Activated naive CD4-positive, alpha-beta T cell (primary cell): ENCODE measurements at places on chromosomes 7 and 10.

DNA sequence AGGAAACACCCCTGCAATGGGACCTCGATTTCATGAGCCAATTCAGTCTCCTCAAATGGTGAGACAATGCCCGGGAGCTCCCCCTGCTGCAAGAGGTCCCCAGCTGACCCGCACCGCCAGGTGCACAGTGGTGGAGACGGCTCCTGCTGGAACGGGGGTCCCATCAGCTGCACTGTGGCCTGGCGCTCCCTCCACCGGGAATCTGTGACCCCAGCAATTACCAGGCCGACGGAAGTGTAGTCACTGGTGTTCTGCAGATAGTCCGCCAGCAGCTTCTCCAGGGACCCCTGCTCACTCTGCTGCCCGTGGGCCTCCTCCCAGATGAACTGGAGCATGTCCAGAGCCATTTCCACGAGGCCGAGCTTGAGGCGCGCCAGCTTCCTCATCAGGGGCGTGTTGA lies 64.9 kb upstream of the NKX6-2 start:
- DNase-seq: no peak

DNA sequence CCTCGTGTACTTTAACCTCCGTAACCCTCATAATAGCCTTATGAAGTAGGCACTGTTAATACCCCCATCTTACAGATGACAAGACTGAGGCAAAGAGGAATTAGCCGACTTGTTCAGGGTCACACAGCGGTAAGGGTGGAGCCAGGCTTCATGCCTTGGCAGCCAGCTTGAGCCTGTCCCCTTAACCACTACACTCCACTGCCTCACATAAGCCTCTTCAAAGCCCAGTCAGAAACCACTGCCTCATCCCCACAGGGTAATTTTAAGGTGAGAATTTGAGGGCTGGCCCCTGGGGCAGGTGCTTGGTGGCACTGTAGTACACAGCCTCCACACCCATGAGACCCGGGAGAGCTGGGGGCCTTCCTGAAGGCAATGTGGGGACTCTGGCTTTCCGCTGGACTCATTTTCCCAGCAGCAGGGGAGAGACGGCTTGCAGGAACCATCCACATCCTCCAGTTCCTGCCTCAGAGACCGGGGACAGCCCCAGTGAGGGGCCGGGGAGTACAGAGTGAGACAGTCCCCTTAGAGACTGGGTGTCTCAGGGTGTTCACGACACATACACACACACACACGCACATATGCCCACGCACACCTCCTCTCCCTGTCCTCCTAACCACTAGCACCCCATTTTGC lies 7.6 kb upstream of the C10orf105 start:
- no peak for DNase-seq

- no peak for DNase-seq
Measured at GRCh38 chr7:29282819-29283414, 88.3 kb downstream of the CHN2 start.

DNA sequence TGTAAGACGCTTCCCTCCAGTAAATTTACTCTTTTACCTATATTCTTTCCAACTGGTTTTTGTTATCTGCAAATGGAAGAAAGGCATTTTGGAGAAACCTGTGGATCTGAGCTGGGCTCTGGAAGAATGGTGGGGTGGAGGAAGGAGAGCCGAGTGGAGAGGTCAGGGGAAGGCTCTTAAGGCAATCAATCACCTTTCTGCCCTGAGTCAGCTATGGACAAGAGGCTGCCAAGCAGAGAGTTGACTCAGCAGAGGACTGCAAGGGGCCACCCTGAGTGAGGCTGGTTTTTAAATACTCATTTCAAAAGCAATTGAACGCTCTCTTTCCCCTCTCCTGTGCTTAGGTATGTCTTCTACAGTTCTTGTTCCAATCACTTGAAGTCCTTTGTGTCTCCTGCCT lies 81.8 kb downstream of the SPAG6 start:
- no peak for DNase-seq

GRCh38 chr7:71543396-71543795 lies 411.5 kb downstream of the GALNT17 start:
- DNase-seq: no peak

DNA sequence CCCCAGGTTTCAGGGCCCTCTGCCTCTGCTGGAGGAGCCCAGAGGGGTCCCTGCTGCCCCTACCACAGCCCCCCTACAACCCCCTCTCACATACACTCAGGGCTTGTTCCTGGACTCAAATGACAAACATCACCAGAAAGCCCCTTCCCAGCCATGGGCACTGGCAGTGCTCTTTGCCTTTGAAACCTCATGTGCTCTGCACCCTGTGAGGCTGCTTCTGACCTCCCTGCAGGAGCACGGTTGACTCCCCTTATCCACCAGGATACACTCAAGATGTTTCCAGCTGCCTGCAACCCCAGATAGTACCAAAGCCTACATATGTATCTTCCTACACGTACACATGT lies 3.5 kb upstream of the ADIRF start:
- no peak for DNase-seq

DNA sequence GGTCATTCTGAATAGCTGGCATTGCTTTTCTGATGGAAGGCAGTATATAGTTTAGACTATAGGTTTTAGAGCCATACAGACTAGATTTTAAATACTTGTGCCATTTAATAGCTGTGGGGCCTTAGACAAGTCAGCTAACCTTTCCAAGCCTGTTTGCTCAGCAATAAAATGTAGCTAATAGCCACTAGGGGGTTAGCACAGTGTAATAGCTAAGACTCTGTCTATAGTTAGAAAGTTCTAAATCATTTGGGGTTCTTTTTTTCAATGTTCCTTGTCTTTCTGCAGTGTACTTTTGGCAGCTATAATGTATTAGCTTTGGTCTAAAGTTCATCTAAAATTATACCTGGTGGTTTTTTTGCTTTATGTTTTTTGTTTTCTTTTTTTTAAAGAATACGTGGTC lies 7.5 kb upstream of the KIFBP start:
- no peak for DNase-seq

DNA sequence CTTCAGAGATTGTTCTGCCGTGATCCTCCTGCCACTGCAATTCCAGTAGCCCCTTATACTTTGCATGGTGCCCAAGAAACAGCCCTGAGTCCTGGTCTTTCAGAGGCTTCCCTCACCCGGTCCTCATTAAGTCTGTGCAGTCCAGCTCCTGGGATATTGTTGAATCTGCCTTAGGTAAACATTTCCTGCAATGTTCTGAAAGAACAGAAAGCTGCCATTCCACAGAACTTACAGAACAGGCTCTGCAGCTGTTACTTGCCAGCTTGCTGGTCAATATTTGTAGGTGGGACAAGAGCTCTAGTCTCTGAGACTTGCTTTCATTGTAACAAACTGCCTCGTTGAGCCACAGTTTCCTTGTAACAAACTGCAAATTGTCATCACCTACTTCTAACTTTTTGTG lies 115.0 kb upstream of the KIF5B start:
- no peak for DNase-seq

GRCh38 chr10:116146372-116147140 lies 126.5 kb downstream of the GFRA1 start:
- DNase-seq: no peak

GRCh38 chr7:47449810-47450590 lies 131.9 kb downstream of the TNS3 start:
- no peak for DNase-seq

- DNase-seq: no peak
Measured at GRCh38 chr10:81306971-81307782, 567.8 kb upstream of the NRG3 start.

DNA sequence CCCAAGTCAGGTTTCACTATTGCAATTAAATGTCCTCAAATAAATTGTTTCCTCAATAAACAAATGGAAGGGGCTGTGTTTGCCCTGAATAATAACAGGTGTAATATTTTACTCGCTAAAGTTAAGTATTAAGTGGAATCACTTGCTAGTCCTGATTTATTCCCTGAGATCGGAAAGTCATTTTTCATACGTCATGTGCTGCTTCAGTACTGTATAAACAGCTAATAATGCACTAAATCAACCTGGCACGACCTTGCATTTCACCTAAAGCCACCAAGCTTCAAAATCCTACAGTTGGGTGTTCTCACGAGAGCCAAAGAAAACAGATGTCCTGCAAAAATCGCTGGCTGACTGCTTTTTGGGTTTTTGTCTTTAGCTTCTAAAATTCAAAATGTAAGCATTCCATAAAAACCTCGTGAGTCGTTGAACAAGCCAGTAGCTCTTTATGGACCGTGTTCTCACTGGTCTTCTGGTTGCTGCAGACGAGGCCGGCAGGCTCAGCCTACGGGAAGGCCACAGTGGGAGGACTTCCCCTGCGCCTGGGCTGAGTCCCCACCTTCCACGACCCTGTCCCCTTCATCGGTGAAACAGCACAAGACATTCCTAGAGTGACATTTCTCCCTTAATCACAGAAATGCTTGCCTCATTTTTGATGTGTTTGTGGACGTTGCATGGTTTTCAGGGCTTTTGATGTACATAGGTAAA lies 17.9 kb upstream of the MNX1 start:
- no peak for DNase-seq

DNA sequence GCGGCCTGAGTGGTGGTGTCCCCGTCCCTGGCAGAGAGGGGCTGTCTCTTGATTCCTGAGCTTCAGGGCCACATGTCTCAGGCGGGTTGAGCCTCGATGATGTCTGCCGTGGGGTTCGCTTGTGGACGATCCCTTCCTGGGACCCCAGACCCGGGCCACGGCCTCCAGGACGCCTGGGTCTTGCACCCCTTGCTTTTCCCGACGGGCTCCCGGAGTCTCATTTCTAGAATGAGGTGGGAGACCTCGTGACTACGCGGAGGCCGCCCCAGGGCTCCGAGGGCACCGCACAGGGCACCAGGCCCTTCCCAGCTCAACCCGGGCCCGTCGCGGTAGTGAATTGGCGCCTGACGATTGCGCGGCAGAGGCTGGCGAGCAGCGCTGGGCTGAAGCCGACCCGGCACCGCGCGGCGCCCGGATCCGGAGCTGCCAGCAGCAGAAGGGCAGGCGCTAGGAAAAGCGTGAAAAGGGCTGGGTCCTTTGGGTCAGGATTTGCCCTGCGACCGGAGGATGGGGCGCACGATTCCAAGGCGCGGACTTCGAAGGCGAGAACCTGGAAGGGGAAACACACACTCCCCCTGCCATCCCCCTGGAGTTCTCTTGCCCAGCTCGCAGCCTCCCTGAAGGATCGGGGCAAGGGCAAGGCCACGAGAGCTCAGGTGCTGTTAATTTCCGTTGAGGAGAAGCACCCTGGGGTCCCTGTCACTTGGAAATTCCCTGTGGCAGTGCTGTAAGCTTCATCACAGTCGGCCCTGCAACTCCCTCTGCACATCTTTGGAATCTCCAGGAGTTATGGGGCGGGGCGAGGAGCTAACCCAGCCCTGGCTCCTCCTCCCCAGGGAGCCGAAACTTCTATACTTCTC lies 15.5 kb downstream of the TLX1 start:
- no peak for DNase-seq

DNA sequence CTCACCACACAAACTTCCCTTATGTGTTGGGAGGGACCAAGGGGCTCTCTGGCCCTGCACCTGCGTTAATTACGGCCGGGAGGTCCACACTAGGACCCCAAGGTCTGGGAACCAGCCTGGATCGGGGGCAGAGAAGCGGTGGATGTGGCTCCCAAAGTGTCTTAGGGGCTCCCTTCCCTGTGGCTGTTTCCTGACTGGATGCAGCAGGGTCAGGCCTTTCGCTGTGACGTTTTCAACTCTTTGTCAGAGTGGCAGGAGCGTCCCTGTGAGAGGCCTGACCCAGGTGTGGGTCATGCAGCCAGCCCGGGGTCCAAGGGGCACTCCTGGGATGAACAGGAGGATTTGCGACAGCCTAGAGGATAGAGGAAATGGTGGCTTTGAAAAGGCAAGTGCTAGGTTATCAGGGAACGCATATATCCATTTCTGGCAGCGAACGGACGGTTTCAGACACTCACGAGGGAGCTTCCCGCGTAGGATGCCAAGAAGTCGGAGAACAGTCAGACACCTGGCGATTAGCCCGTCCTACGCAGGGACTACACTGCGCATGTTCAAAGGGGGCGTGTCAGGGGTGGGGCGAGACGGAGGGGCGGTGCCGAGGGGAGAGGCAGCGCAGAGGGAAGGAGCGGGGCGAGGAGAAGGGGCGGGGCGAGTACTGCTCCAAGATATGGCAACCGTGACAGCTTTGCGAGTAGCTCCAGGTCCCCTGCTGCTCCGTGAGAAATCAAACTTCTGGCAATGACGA lies 46.2 kb upstream of the ZNF716 start:
- DNase-seq: no peak

GRCh38 chr7:77254915-77255314 lies 55.3 kb upstream of the FGL2 start:
- DNase-seq: no peak

- no peak for DNase-seq
Measured at GRCh38 chr7:80357530-80357929, 154.3 kb downstream of the GNAT3 start.

- DNase-seq: no peak
Measured at GRCh38 chr7:104992306-104992705, 21.7 kb upstream of the KMT2E start.

DNA sequence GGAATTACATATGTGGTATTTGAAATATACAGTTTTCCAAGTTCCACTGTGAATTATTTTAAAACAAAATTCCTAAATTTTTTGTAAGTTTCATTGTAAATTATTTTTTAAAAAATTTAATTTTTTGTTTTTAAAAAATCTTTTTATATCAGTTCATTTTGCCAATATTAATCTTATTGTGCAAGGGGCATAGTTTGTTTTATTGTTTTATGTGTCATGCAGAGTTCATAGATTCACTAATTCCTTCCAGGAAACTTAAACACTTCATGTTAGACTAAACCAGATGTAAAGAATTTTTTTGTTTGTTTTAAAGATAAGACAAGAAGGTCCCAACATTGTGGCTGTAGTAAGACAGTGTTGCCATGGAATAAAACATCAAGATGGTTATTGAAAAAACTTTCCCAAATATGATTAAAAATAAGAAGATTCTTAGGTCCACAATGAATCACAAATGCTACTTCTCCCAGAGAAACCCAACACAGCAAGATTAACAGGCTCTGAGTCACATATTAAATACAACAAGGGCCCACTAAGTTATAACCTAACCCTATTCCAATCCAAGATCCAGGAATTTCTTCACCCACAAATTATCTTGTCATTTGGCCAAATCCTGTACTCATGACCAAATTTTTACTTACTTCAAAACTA lies 464.7 kb upstream of the IGFBP3 start:
- DNase-seq: no peak

DNA sequence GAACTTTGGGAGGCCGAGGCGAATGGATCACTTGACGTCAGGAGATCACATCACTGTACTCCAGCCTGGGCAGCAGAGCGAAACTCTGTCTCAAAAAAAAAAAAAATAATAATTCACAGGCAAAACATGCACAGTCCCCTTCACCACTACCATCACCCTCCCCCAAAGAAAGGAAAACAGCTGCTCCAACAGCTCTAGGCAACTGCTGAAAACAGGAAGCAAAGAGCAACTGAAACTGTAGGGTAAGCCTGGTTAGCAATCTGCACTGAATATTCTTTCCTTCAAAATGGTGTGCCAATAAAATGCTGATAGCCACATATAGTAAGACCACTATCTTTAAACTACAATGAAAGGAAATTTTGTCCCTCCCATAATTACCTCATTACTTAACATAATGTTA lies 11.8 kb downstream of the NT5C2 start:
- no peak for DNase-seq

DNA sequence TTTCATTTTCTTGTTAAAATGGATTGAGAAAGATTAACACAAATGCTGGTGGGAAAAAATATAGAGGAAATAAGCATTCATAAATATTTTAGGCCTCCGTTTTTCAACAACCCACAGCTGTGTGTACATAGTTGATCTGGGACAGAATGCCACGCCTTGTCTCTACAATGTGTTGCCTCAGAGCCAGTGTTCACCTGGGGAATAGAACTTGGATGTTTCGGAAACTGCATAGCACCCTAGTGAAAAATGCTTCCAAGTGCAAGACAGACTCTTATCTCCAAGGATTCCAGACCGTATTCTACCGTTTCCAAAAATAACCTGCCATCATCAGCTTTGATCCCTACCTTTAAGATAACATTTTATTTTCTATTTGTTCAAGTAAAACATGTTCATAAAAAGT lies 260.9 kb downstream of the SDK1 start:
- no peak for DNase-seq
